ENCODE measurements at places on chromosomes 7 and 10.

DNA sequence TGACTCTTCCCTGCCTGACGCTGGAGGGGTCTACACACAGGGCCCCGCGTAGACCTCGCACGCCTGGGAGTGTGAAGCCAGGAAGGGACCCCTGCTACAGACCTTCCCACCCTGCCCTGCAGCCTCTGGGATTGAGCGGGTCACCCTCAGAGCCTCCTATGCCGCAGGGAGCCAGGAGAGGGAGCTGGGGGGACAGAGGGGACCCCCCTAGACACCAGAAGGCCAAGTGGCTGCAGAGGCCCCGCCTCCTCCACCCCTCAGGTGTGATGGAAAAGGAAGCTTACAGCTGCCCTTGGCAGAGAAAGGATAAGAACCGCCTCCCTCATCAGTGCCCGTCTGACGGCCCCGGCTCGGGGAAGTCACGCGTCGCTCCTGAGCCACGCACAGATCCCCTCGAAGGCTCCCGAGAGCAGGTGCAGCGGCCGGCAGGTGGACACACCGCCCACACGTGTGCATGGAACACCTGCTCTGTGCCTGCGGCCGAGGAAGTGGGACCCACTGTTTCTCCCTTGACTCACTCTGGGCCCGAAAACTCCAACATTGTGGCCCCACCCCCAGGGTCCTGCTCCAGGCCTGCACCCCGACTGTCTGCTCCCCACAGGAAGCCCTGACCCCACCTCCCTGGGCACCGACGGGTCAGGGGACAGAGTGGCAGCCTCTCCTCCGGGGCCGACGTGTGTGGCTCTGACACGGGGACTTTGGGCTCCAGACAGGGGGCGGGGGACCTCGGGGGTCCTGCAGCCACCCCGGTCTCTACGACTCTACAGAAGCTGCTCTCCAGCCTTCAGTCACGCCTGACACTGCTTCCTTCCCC, 73.3 kb downstream of the MICALL2 start:
- no peak for DNase-seq

GRCh38 chr10:44574596-44575480, 189.9 kb upstream of the CXCL12 start:
- DNase-seq, result no peak

DNA sequence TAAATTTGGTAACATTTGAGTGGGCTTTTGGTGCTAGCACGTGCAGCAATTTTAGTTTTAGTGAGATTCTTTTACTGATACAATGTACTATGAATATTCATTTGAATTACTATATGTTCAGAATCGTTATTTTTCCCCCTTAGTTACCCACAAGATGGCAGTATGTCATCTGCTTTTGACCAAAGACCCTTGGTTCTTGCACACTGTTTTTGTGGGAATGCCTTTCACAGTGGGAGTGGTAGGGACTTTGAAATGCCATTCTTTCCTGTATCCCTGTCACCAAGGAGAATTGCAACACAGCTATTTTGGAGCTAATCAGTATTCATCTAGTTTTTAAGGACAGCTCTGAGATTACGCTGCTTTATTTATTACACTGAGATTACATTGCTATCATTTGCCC, 40.6 kb downstream of the SEC23IP start:
- no peak for DNase-seq

DNA sequence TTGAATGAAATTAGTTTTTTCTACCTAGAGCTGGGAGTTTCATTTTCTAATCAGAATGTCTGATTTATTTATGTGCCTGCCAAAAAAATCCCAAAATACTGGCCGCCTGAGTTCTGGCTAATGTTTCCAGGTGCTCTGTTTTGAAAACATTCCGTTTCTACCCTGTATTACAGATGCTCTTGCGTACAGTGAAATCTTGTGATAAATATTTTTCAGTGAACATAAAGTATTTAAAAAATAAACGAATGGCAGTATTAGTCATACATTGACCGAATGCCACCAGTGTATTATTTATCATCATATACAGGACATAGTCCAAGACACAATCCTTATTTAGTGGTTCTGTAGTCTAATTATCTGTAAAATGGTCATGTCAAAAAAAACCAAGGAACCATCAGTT, 102.8 kb downstream of the KAT6B start:
- DNase-seq, result no peak

DNA sequence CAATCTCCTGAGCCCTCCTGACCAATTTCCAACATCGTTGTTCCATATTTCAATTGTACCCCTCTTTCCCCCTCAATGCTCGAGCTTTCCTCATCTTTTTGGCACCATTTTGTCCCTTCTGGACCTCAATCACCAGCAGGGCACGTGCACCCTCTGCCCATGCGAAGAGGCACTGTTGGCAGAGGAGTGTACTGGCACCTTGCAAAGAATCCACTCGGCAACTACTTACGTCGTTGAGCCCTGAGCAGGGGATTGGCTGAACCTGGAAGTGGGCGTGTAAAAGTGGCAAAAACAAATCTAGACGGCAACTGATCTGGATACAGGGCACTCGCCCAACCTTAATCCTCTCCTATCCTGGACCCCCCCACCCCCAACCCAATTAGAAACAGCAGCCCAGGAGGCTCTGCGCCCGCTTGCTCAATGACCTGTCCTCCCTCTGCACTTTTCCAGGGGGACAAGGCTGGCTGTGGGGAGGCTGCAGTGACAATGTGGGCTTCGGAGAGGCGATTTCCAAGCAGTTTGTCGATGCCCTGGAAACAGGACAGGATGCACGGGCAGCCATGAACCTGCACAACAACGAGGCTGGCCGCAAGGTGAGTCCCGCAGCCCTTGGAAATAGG, 18.8 kb downstream of the WNT8B start:
- DNase-seq, result no peak

DNA sequence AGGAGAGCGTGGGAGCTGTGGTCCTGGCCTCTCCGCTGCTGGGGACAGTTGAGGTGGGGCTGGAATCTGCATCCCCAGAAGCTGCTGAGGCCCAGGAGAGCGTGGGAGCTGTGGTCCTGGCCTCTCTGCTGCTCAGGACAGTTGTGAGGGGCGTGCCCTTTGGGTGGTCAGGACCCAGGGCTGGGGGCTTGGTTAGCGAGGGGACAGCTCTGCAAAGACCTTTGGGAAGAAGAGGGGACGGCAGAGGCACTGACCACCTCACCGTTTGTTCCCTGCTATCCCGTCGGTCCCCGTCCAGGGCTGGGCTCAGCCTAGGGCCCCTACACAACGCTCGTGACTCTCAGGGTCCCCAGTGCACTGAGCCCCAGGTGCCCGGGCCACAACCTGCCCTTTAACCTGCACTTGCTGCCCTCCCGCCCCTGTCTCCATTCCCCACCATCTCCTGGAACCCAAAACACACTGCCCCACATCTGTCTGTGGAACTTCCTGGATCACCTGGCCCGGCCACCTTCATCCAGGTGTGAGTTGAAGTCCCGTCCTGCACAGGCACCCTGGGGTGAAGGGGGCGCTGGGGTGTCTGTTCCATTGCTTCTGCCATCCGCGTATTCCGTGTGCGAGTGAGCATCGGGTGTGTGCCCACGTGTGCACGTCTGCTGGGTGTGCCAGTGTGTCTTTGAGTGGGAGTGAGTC, 14.1 kb downstream of the FOXL3 start:
- DNase-seq, result no peak

DNA sequence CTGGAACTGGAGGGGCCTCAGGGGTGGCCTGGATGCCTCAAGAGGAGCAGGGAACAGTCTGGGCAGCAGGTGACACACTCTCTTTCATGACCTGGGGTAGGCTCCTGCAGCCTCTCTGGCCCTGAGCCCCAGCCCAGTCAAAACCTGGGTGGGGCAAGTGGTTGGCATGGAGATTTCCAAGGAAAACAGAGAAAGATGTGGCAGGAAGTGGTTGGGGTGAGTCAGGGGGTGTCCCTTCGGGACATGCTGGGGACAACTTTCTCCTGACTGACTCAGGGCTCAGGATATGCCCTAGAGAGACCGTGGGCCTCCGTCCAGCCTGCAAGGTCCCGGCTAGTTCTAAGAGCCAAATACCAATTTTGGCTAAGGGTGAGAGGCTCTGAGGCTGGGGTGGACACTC, 2.9 kb downstream of the AQP1 start:
- DNase-seq, result no peak

DNA sequence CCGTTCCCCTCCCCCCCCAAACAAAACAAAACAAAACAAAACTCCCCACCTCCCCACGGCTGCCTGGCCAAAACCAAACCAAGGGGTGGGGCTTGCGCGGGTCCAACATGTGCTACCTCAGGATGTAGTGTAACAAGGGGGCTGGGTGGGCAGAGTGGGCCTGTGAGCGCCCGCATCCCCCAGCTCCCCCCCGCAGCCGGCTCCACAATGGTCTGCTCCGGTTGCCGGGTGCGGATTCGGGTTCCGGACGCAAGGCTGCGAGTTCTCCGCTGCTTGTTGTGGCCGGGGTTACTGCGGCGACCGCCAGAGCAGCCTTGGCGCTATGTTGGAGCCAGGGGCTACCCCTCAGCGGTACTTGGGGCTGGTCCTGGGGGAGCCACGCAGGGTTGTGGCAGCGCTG, 4.9 kb downstream of the C10orf143 start:
- no peak for DNase-seq

GRCh38 chr7:42093349-42093905, 143.6 kb downstream of the GLI3 start:
- DNase-seq, result no peak

DNA sequence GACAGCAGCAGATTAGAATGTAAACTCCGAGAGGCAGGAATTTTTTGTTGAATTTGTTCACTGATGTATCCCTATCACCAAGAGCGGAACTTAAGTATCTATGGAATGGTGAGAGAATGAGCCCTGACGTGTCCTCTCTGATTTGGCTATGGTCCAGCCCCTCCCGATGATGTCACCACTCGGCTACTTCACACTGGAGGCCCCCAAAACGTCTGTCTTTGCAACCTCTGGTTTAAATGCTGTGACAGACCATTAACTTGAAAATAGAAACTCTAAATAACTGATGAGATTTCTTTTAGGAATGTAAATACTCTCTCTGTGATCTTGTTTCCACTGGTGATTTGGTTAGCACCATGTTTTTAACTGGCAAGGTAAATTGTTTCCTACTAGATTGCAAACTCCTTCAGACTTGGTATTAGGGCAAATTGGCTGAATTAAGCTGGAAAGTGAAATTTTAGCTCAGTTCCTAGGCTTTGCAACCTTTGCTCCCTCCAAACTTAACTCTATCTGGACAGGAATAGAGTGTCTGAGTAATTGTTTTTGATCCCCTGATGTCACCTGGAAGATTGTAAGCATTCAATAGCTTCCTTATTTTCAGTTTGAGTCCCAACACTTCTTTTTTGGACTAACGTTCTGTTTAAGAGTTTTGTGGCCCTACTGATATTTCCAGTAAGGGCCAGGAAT, 19.1 kb downstream of the SLC16A12 start:
- peak; percentile 93 for DNase-seq

DNA sequence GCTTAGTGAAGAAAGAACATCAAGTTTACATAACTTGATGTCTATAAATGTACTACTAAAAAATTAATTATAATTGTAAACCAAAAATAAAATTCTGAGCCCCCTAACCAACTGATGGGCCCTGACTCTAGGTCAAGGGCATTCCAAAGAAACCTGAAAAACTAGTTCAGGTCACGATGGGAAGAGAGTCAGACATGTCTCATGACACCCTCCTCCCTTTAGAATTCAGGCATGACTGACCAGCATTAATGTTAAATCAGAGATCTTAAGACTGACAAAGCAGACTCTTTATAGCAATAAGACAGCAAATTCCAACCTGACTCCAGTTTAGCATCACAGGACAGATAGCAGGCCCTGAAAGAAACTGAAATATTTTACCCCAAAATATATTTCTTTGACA, 21.6 kb upstream of the OTUD1 start:
- DNase-seq, result no peak

- no peak for DNase-seq
These were observed 992 bp upstream of the KIFBP start for GRCh38 chr10:68987611-68988010.

- no peak for DNase-seq
These were observed 283.7 kb downstream of the ZEB1 start for GRCh38 chr10:31602541-31603234.

DNA sequence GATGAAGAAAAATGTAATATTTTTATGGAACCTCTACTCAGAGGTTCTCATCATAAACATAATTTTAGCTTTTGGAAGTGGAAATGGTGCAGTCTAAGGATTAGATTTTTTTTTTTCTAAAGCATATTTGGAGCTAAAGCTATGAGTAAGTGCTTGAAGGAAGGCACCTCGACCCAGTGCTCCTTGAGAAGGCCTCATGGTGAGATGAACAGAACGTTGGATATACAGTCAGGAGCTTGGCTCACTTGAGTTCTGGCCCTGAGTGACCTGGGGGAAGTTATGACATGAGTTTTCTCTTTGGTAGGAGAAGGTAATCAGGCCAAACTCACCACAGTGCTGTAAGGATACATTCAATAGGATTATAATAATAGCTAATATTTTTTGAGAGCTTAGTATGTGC, 163.3 kb downstream of the JCAD start:
- no peak for DNase-seq

DNA sequence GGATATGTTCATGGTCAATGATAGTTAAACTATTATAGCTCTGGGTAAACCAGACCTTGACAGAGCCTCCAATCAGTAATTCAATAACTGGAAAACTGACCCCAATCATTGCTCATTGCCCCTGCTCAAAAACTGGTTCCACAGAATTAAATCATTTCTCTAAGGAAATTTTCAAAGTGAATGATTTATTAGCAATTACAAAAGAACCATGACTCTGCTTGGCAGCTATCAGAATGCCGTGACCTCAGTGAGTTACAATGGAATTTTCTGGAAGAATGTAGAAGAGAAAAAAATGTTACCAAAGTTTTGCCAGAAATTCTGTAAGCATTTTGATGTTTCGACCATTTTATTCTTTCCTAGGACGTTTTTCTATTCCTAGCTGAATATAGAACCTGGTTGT, 106.8 kb upstream of the APBB1IP start:
- DNase-seq, result no peak

DNA sequence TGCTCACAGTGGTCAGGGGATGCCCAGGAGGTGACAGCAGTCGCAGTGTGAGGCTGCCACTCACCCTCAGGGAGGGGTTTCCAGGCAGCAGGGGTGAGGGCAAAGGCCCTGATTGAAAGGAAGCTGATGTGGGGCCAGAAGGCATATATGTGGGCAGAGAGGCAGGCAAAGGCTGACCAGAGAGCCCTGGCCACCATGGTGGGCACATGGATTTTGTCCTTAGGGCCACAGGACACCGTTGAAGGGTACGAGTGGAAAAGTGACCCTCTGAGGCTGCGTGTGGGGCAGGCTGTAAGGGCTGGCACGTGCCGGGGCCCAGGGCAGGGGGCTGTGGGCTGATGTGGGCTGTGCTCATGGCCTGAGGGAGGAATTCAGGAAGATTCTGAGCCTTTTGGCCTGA, 57.5 kb upstream of the ZNF32 start:
- no peak for DNase-seq

- no peak for DNase-seq
These were observed 224.4 kb upstream of the GALNT17 start for GRCh38 chr7:70907259-70908247.

DNA sequence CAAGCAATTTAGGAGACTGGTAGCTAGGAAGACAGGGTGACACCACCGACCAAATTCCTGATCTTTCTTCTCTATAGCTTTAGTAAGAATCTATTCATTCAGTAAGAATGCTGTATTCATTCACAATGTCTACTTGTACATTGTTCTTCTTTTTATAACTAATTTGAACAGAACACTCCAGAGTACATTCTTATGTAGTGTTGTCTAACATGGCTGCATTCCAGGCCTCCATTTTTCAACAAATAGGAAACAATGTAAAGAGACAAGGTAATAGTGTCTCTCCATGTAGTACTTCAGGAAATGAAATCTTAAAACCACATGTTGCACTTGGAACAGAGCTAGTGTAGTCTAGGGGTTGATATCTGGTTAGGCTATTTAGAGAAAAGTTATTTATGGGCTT, 1.8 kb downstream of the VCL start:
- DNase-seq, result no peak

Measured in AG04449 (cell line).